ENCODE measurements at places on chromosomes 7 and 10.

DNA sequence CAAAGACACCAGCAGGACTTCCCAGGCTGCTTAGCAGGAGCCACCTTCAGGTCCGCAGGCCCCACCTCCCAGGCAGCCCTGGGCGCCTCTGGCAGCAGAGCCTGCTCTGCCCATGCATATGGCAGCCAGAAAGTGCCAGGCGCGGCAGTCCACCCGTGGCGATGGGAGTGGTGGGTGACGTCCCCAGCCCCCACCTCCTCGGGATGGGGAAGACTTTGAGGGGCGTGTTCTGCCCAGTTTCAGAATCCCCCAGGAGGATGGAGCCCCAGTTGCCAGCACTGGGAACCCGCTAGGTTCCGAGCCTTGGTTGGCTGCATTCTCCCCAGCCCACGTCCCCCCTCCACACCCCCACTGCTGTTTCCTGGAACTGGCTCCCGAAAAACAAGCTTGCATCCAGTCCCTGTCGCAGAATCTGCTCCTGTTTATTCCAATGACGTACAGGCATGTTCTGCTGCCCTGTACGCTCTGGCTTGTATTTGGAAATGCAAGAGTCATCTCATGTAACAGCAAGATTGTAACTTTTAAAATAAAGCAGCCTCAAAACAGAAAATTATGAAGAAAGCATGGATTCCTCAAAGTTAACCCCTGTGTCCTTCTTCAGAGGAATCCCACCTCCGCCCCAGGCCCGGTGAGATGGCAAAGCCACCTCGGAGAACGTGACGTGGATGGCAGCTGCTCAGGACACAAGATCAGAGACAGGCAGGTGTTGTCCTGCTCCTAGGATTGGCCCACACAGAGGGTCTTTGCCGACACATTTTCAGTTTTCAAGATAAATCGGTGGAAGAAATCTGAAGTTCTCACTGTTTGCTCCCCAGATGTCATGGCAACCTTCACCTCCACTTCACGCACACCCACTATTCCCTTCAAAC, 87.8 kb upstream of the PPP2R2D start:
- DNase-seq: peak; percentile 43

- no peak for DNase-seq
Observed at GRCh38 chr10:24207341-24207740, 1.6 kb upstream of the KIAA1217 start.

- no peak for DNase-seq
Observed at GRCh38 chr10:62851442-62851841, 35.3 kb upstream of the EGR2 start.

DNA sequence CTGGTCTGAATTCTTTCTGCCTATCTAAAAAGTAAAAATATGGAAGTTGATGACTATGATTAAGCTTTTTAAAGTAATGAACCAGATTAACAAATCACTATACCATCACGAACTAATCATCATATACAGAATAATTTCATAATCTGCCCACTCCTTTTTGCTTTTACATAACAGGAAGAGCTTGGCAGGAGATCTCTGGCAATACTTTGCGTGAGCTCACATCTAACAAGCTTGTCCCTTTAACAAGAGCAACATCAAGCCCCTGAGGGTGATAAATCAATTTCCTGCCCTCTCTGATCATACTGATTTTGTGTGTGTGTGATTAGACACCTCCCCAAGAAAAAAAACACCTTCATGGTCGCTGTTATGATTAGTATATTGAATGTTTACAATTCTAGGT, 143.5 kb upstream of the ASAH2 start:
- DNase-seq: no peak

GRCh38 chr10:116596062-116596461, 5.3 kb downstream of the PNLIPRP1 start:
- no peak for DNase-seq

DNA sequence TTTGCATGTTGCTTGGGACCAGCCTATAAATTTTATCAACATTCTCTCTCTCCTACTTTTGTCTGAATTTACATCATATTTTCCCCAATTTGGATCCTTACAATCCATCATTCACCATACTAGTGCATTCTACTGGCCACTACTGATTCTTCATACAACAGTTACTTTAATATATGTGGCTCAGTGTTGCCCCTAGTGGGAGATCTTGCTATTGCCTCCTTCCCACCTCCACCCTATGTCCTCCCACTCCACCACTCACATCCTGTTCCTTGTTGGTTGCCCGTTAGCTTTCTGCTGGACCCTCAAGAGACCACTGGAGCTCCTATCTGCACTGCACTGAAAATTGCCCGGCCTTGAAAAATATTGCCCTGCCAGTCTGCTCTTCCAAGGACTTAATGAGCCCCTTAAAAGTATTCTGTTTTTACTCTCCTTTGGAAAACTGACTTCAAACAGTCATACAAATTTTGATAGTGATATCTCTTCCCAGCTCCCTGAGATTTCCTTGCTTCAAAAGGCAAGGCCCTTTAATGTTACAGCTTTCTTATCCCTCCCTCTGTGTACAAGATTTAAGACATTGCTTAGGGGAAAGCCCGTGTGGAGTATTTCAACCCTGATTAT, 243.2 kb upstream of the TMEM229A start:
- DNase-seq: no peak

All from sciatic nerve (tissue), 2 donors.